Fibroblast of skin of right biceps (primary cell): ENCODE measurements at places on chromosomes 1 and 21.
A peak's percentile ranks its signal among the peaks of the same experiment; 100 is the strongest.

DNA sequence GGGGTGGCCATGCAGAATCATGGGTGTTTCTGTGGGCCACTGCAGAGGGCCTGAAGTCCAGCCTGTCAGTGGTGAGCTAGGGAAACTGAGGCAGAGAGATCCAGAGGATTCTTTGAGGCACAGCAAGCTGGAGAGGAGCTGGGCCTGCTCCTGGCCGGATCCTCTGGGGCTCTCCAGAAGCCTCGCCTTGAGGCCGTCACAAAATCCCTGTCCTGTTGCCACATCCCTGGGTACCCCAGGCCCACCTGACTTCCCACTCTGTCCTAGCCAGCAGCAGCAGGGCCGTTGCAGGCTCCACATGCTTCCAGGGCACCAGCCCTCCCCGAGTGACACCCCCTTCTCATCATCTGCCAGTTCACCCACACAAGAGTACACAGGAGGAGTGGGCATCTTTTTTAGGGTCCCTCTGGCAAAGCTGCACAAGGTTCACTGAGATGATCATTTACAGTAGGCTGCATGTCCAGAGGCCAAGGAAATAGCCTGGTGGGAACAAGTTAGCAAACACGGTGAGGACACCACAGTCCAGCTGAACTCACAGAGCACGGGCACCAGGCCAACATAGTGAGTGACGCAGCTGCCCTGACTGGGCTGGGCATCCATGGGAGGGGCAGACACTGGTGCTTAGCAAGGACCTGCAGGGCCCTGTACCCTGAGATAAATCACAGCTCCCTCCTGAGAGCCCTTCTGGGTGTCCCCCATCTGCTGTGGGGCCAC is 25.1 kb upstream of the TSPEAR start:
- DNase-seq, result no peak

GRCh38 chr21:39388038-39388810 is 39.3 kb upstream of the HMGN1 start:
- DNase-seq, result peak; percentile 79

DNA sequence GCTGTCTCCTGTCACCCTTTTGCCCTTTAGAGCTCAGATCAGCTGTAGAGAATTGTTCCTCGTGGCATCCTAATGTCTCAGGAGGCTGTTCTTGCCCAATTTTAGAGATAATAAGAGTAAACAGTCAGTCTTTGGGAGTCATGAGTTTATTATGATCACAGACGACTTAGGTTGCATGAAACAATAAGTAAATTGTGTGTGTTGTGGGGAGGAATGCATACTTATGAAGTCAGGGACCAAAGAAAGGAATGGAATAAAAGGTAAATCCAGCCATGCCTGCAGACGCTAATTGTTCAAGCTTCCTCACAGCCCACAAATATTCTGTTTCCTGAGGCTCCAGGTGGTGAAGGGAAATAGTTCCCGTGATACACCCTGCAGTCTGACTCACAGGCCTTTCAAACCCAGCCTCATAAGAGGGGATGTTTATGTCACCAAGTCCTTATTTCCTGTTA is 897 bp downstream of the EPHX4 start:
- peak; percentile 46 for DNase-seq

DNA sequence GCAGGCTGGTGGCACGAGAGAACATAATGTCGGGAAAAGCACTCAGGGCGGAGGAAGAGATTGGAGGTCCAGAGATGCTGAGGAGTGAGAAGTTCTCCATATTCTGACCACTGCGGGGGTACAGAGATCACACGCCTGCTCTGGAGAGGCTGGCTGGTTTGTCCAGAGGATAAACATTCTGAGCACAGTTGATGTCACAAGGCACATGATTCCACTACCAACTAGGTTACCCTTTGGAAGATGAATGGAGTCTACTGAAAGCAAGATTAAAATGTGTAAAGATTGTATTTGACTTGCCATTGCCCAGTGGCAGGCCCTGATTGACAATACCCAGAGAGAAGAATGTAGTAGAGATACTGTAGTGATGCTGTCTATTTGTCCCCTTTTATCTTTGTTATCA is at the start of gene SPATA46:
SPATA46 (minus strand) TSS at position 164 of the 400 bp plus-strand sequence; CDS start at position 100, 64 bp downstream.
- no peak for DNase-seq

GRCh38 chr1:181405584-181405983 is 77.7 kb upstream of the CACNA1E start:
- no peak for DNase-seq

- DNase-seq, result no peak
These were observed 36.6 kb upstream of the ZFP69B start for GRCh38 chr1:40413527-40414252.

- no peak for DNase-seq
These were observed at the start of gene CR2 for GRCh38 chr1:207454046-207454964. Gene CR2 (plus strand): TSS chr1:207454328. CDS start chr1:207454419, 91 bp downstream.

DNA sequence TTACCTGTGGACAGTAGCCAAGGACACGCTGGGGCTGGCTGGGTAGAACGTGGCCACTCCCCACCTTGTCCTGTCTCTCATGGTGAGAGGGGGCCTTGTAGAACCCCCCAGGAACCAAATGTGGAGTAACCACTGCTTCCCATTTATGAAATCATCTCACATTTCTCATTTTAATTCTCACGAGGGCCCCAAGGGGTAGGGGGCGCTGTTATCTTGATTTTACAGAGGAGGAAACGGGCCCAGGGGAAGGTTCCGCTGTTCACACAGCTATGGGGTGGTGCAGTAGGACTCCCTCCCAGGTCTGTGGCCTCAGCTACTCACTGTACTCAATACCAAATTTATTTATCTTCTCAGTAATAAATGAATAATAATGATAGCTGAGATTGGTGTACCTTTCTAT is 5.5 kb downstream of the SMPDL3B start:
- peak; percentile 27 for DNase-seq

DNA sequence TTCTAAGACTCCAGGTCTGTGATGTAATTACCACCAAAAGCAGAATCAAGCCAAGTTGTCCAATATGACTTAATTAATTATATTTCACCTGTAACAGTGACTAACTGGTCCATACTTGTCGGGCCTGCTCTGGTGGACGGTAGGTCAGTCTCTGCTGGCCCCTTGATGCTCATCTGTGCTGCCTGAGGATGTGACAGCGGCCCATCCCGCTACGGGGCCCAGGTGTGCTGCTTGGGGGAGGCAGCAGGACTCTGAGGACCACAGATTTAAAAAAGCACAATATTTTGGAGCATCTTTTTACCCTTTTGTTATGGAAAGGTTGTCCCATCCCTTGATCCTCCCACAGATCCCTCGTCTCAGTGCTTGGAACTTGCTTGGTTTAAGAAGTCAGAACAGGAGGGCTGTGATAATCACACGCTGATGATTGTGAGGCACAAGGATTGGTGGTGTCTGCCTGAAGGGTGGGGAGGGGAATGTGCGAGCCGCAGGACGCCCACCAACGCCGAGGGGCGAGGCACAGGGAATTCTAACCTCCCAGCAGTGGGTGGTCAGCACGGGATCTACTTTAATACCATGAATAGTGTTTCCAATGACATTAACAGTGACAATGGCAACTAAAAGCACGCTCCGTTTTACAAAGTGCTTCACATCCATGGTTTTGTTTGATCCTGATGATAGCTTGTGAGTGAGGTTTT is 27.8 kb upstream of the UMODL1 start:
- no peak for DNase-seq

DNA sequence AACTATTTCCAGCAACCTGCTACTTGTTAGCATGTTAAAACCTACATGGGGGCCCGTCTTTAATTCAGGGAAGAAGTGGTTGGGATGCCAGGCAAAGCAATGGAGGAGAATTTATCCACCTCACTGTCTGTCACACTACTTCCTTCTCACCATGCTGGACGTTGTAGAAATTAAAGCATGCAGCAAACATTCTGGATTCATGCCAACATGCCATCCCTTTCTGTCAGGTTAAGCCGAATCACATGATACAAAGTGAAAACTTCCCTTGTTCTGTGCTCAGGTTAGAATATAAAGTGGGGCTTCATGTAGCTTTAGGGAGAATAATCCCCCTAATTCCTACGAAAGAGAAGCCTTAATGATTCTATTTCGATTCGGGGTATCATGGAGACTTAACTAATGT is 95.5 kb downstream of the ERG start:
- no peak for DNase-seq
